Omental fat pad (tissue), 4 donors: ENCODE measurements at places on chromosomes 6 and 20. TPM values are rescaled to one million over a fixed set of nuclear protein-coding genes. Genes with fewer than 3 reads are reported as not detected.

DEFB132 gene
- total RNA-seq: 2.4 TPM

CRIP3 gene
- total RNA-seq: 7.9 TPM

POM121L2 gene
- not detected for total RNA-seq

SLC22A2 gene
- total RNA-seq: not detected

TRIM40 gene
- total RNA-seq: not detected

ZBTB22 gene
- total RNA-seq: 11.8 TPM

NRN1 gene
- total RNA-seq: 7.2 TPM

TP53TG5 gene
- 0.47 TPM for total RNA-seq

SLC4A11 gene
- 0.84 TPM for total RNA-seq

SMOC2 gene
- 53.1 TPM for total RNA-seq

SLC25A27 gene
- 39.6 TPM for total RNA-seq

SYNDIG1 gene
- total RNA-seq: not detected

MAP3K7 gene
- total RNA-seq: 24.3 TPM

CLPSL1 gene
- not detected for total RNA-seq

GRCh38 chr6:127520066-127520465 is 931 bp upstream of the MTCL3 start:
- DNase-seq: no peak

- DNase-seq: no peak
These were observed 190.4 kb upstream of the UST start for GRCh38 chr6:148556410-148556809.

DNA sequence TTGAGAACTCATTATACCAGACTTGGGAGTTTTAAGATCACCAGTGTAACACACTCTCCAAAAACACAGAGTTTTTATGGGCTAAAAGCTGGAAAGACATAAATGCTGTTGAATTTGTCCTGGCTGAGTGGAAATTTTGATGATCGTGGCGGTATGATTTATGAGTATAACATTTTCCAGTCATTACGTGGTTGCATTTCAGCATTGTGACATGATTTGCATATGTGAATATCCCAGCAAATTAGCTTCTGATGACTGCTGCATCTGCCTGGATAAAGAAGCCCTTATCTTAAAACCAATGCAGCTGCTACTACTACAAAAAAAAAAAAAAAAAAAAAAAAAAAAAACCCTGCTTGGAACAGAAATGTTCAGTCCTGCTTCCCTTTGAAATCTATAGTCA is 850.9 kb downstream of the TFAP2A start:
- DNase-seq: no peak

GRCh38 chr20:59324521-59325141 is 24.2 kb downstream of the EDN3 start:
- no peak for DNase-seq

GRCh38 chr6:113102761-113103160 is 754.4 kb upstream of the MARCKS start:
- no peak for DNase-seq

- no peak for DNase-seq
These were observed 26.2 kb downstream of the NOL7 start for GRCh38 chr6:13641315-13641714.

DNA sequence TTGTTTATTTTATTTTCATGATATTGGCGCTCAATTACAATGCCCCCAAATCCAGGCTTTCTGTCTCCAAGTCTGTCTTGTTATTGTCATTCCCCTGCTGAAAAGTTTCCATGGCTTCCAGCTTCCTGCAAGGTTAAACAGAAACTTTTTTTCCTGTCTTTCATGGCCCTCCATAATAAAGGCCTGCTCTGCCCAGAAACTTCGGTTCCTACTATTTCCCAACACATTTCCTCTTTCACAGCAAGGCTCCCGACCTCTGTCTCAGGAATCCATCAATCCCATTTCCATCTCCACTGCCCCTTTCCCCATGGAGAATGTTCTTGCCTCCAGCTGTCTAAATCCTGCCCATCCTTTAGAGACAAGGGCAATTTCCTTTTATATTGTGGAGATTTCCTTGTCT is 365.2 kb upstream of the JARID2 start:
- DNase-seq: no peak

GRCh38 chr6:48706310-48706709 is 595.3 kb upstream of the PTCHD4 start:
- DNase-seq: no peak

DNA sequence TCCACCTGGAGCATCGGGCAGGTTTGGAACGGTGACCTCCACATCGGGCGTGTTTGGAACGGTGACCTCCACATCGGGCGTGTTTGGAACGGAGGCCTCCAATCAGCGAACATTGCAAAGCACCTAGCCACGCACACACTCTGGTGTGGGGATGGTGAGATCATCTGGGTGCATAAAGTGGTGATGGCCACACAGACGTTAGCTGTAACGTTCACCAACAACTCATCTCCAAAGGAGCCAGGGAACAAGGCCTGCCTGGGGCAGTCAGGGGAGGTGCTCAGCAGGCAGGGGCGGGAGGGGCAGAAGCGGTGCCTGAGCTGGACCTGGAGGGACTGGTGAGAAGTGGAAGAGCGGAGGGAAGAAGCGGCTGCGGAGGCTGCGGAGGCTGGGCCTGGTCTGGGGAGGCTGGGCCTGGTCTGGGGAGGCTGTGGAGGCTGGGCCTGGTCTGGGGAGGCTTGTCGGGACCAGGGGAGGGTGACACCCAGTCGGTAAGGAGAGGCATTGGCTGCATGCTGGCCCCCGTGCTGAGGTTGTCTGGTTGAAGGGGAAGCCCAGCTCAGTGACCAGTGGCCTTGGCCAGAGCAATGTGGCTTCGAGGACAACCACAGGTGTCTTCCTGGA is 89.9 kb downstream of the PSMB1 start:
- DNase-seq: no peak

- DNase-seq: no peak
These were observed 238.5 kb downstream of the ZFAND3 start for GRCh38 chr6:38057994-38058393.

GRCh38 chr6:39840781-39841180 is 48.6 kb downstream of the DAAM2 start:
- DNase-seq: no peak

- DNase-seq: no peak
These were observed 46.3 kb upstream of the FABP7 start for GRCh38 chr6:122733259-122733658.

DNA sequence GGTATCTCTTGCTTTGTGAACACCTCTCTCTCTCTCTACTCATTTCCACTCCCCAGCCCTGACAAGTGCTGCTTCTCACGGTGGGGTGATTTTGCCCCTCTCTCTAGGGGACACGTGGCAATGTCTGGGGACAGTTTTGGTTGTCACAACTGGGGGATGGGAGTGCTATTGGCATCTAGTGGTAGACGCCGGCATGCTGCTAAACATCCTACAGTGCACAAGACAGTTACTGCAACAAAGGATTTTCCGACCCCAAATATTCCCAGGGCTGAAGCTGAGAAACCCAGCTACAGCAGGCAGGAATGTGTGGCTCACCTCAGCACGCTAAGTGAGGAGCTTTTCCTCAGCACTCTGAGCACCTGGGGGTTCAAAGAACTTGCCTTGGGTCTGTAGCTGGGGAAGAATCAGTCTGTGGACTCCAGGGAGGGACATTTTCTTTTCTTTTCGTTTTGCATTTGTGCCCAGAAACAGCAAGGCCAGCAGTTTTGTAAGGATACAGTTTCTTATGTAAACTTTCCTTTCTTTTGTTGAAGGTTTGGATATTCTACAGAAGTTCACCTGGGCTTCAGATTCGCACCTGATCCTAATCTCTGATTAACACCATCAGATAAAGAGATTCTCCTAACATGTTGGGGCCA is 246.9 kb upstream of the ZFP64 start:
- DNase-seq: no peak

- DNase-seq: no peak
These were observed 56.6 kb downstream of the SH3BGRL2 start for GRCh38 chr6:79687759-79688158.

GRCh38 chr6:126447367-126447766 is 107.5 kb downstream of the CENPW start:
- DNase-seq: no peak

DNA sequence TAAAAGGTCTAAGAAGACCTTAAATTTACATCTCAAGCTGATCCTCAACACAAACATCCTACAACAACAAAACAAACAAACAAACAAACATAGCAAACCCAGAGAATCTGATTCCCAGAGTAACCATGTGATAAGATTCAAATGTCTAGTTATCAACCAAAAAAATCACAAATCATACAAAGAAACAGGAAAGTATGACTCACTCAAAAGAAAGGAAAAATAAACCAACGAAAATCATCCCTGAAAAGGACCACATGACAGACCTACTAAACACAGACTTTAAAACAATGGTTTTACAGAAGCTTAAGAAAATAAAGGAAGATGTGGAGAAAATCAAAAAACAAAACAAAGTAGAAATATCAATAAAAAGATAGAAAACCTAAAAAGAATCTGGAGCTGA is 18.1 kb downstream of the VNN1 start:
- DNase-seq: no peak

DNA sequence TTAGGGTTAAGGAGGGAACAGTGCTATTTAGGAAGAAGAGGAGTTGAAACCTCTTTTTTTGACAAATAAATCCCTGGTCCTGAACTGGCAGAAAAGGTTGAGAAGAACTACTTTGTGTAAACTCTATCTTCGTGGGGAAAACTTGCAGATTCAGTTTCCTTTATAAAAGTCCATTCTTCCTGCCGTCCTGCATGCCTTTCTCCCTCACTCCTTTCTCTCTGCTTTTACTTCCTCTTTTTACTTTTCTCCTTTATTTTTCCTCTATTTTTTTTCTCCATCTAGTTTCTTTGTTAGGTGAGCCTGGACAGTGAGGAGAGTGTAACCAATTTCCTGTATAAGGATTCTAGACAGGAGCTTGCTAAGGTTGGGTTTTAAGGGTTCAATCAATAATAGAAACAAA is 52.7 kb downstream of the TPBG start:
- DNase-seq: no peak

DNA sequence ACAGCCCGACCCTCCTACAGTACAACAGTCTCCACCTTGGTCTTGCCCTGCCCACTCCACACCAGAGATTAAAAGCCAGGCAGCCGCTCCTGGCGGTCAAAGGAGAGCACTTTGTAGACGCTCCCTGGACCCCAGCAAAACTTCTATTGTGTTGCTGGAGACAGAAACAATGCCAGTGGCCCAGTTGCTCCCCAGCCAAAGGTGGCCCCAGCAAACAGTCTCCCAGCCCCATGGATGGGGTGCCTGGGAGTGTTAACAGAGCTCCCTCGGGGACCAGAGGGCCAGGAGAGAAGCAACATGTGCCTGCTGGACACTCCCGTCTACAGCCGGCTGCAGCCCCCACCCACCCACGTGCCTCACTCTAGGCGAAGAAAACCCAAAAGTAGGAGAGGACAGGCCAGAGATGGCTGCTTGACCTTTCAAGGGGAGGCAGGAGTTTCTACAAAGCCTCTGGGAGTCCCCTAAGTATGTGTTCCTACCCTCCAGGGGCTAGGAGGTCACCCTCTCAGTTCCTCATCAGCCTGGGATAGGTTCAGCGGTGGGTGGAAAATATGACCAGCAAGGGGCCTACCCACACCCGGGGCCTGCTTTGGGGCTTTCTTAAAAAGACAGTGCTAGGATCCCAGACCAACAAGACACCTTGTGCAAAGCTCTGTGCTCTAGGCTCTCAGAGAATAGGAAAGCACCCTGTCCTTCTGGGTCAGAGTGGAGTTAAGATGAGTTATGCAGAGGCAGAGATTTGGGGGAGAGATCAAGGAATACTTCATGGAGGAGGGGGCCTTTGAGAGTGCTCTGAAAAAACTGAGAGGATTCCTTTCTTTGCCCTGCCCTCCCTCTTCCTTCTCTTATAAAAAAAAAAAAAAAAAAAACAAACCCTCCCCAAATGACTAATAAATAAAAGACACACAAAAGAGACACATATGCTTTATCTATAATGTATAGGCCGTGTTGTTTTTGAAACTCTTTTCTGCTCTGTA is 19.0 kb upstream of the PREX1 start:
- no peak for DNase-seq
